ENCODE measurements at places on chromosomes 4 and X. TPM values are rescaled to one million over a fixed set of nuclear protein-coding genes. Genes with fewer than 3 reads are reported as not detected.

Gene MTTP
- total RNA-seq: 0.26 TPM

Gene RTL9
- not detected for total RNA-seq

Gene SHROOM4
- total RNA-seq: 0.13 TPM

Gene HELT
- total RNA-seq: not detected

Gene AR
- 0.05 TPM for total RNA-seq

Gene CPZ
- total RNA-seq: 0.15 TPM

Gene IL21
- not detected for total RNA-seq

Gene VSIG1
- not detected for total RNA-seq

Gene DGKK
- not detected for total RNA-seq

Gene HS6ST2
- total RNA-seq: 0.26 TPM

Gene MAP7D3
- total RNA-seq: 23.3 TPM

Gene XG
- not detected for total RNA-seq

Gene ARHGAP6
- total RNA-seq: 0.13 TPM

Gene VEGFD
- total RNA-seq: not detected

Gene SUPT20HL2
- total RNA-seq: not detected

Gene AMER1
- 3.9 TPM for total RNA-seq

Gene IL3RA
- total RNA-seq: 0.28 TPM

Gene FOXP3
- total RNA-seq: 0.26 TPM

Gene PDLIM5
- 44.7 TPM for total RNA-seq

Gene FGD1
- 14.1 TPM for total RNA-seq

Gene UCP1
- total RNA-seq: not detected

Gene HERC5
- total RNA-seq: 6.7 TPM

Gene PIGA
- total RNA-seq: 8.2 TPM

Gene FAM53A
- 7.0 TPM for total RNA-seq

Gene CHST7
- 6.1 TPM for total RNA-seq

Gene ZNF182
- total RNA-seq: 11.1 TPM

Gene TMEM156
- 5.8 TPM for total RNA-seq

Gene C4orf51
- not detected for total RNA-seq

Gene GPRASP1
- total RNA-seq: 5.0 TPM

Gene PNMA5
- total RNA-seq: not detected

Gene UGT2B10
- not detected for total RNA-seq

Gene EDA2R
- total RNA-seq: 0.05 TPM

Gene KLF8
- total RNA-seq: 0.13 TPM

Gene ESX1
- 2.8 TPM for total RNA-seq

Gene IL1RAPL1
- 0.59 TPM for total RNA-seq

Gene OTUD6A
- total RNA-seq: not detected

All from Panc1 (cell line).